ENCODE measurements at places on chromosomes 4 and X.

GRCh38 chr4:25171201-25171865 is 11.1 kb upstream of the SEPSECS start:
- DNase-seq, result no peak

GRCh38 chrX:13700380-13700779 is 11.5 kb downstream of the RAB9A start:
- no peak for DNase-seq

DNA sequence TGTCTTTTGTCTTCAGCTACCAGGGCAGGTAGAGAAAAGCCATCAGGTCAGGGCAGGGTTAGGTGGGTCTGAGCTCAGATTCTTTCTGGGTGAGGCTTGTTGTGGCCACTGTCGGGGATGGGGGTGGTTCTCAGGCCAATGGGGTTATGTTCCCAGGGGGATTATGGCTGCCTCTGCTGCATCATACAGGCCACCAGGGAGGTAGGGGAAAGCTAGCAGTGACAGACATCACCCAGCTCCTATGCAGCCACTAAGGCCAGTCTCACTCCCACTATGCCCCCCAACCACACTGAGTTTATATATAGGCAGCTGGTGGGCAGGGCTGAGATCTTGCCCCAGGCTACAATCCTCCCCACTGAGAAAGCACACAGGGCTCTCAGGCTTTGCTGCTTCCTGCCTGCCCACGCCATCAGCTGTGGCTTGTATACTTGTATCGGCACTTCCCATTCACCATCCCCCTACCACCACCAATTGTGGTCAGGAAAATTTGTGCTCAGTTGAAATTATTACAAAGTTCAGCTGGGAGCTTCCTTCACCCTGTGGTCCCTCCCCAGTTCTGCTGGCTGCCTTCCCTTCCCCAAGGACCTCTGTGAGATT is 72.6 kb upstream of the PTPN13 start:
- no peak for DNase-seq

DNA sequence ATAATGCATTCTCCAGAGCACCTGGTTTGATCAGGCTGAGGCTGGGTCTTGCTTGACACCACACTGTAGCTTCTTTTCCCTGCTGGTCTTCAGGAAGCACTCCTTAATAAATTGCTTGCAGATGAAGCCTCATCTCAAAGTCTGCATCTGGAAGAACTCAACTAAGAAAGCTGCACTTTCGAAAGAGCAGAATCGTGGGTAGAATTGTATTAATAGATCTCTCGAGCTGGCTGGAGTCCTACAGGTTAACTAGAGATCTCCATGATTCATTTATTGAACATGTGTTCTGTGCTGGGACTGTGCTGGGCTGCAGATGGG is 152.7 kb downstream of the STK32B start:
- DNase-seq, result no peak

DNA sequence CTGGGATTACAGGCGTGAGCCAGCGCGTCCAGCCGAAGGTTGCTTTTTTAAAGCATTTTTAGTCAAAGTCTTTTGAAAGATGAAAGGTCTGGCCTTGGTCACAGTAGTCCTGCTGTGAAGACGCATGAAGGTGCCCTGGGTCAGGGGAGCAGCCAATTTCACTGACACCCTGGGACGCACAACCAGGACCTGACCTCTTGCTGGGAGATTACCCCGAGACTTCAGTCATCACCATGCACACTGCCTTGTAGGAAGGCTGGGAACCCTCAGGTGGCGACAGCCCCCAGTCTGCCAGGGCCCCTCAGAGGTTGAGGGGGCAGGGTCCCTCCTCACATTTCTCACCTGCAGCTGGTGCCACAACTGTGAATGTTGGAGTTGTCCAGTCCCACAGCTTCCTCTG is 53.2 kb downstream of the CPLX1 start:
- DNase-seq, result no peak

- DNase-seq, result no peak
Observed at GRCh38 chr4:106700321-106700720, 331.7 kb upstream of the GIMD1 start.

DNA sequence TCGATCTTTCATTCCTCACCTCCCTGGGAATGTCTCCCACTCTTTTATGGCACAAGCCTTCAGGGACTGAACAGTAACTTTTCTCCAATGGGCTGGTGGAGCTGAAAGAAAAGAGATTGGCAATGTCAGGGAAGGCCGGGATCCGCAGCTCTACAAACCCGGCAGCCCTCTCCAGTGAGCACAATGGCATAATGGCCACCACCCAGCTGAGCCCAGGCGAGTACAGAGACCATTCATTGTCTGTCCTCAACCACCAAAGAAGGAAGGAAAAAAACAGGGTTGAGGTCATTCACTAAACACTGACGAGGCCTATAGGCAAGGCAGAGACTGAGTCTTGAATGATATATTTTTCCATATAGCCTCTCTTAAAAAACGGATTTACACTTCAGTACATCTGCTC is 3.6 kb downstream of the GEMIN8 start:
- DNase-seq, result no peak

DNA sequence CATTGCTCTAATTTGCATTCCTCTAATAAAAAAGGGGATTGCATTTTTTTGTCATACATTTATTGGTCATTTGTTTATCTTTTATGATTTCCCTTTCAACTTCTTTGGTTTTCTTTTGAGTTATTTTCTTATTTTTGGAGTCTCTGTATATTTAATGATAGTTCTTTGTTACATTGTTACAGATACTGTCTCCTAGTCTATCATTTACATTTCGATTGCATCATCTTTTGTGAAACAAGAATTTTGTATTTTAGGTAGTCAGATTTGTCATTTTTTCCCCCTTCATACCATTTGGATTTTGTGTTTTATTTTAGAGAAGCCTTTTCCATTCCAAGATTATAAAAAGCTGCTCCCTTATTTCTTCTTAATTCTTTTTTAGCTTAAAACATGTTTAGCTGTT is 37.1 kb downstream of the SNX25 start:
- DNase-seq, result no peak

DNA sequence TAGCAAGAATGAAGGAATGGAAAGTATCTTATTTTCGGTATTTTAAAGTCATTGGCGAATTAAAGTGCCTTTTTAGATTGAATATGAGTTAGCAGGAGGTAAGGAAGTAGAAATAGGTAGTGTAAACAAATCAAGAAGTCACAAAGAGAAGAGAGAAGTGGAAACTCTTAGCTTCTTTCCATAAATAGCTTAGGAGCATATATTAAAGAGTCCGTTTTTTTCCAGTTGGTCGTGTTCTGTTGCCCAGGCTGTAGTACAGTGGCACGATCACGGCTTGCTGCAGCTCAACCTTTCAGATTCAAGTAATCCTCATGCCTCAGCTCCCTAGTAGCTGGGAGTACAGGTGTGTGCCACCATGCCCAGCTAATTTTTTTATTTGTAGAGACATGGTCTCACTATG is 56.4 kb downstream of the UBE2K start:
- DNase-seq, result no peak

- DNase-seq, result no peak
Observed at GRCh38 chrX:16851421-16851820, 18.7 kb downstream of the RBBP7 start.

- DNase-seq, result no peak
Observed at GRCh38 chr4:26621366-26621765, 37.5 kb downstream of the TBC1D19 start.

GRCh38 chr4:73844345-73844744 is 7.9 kb downstream of the CXCL6 start:
- no peak for DNase-seq

- DNase-seq, result peak; percentile 47
Observed at GRCh38 chrX:119273420-119274192, 37.5 kb downstream of the PGRMC1 start.

DNA sequence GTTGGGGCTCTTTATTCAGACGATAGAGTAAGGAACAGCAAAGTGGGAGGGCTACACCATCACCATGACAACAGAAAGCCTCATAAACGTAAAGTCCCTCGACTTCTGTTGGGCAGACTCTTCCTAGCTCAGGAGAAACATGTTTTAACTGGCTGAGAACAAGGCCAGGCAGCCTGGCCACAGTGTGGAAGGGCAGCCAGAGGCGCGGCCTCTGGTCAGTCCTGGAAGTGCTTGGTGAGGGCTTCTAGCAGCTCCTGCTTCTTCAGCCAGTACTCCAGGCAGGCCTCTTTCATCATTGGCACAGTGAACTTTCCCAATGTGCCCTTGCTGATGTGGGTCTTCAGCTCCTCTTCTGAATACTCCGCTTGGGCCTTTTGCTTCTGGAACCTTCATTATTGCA is 690.9 kb downstream of the PCDH19 start:
- DNase-seq, result no peak

DNA sequence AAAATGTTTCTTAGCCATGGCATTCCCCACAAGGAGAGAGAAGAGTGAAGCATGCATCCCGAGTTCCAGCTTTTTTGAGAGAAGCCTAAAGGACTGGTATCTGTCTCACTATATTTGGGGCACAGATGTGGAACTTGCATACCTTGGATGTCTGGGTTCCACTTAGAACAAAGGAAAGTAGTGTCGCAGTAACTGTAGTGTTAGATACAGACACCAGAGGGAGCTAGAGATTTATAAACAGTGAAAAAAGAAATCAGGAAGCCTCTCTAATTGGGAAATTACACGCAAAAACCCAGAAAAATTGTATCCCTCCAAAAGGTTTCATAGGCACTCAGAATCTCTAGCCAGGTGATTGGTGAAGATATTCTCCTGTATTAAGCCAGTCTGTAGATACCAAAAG is 34.4 kb downstream of the AGTR2 start:
- no peak for DNase-seq

DNA sequence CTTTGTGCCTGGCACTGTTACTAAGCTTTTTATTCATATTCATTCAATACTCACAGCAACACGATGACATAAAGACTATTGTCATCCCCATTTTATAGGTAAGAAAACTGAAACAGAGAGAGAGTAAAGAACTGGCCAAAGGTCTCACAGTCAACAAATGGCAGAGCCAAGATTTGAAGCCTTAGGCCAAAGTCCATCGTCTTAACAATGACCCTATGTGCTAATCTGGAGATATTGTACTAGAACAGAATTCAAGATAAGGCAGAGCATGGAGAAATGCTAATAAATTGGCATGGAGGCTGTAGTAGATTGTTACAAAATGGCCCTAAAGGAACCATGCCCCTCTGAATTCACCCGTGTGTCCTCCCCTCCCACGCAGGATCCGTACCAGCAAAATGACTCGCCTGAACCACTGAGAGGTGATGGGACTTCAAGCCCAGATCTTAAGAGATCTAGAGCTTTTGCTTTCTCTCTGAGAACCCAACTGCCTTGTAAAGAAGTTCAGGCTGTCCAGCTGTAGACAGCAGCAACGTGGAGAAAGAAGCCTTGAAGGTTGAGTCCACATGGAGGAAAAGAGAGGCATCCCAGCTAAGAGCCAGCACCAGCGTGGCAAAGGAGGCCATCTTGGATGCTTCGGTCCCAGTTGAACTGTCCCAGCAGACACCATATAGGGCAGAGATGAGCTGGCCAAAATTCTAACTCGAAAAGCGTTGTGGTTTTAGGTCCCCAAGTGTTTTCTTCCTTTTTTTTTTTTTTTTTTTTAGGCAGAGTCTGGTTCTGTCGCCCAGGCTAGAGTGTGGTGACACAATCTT is 52.8 kb upstream of the RBM47 start:
- no peak for DNase-seq

GRCh38 chrX:103536071-103536470 is 16.8 kb upstream of the RAB40A start:
- no peak for DNase-seq

GRCh38 chrX:80765220-80765625 is 44.5 kb downstream of the BRWD3 start:
- no peak for DNase-seq

DNA sequence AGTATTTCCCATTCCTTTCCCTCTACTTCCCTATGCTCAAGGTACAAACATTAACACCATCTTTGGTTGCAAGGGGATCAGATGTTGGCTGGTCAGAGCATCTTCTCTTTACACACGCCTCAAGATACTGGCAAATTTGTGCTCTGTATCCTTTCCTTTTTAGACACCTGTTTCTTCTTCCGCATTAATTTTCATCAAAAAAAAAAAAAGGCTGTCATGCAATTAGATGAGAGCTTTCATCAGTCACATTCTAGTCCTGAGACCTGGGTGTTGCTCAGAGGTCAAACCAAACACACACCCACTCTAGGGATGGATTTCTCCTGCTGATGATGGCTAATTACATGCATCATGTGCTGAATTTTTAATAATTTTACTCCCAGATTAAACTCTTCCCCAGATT is 2.0 kb downstream of the RELL1 start:
- DNase-seq, result no peak

GRCh38 chr4:85700362-85700761 is 225.4 kb downstream of the ARHGAP24 start:
- no peak for DNase-seq

DNA sequence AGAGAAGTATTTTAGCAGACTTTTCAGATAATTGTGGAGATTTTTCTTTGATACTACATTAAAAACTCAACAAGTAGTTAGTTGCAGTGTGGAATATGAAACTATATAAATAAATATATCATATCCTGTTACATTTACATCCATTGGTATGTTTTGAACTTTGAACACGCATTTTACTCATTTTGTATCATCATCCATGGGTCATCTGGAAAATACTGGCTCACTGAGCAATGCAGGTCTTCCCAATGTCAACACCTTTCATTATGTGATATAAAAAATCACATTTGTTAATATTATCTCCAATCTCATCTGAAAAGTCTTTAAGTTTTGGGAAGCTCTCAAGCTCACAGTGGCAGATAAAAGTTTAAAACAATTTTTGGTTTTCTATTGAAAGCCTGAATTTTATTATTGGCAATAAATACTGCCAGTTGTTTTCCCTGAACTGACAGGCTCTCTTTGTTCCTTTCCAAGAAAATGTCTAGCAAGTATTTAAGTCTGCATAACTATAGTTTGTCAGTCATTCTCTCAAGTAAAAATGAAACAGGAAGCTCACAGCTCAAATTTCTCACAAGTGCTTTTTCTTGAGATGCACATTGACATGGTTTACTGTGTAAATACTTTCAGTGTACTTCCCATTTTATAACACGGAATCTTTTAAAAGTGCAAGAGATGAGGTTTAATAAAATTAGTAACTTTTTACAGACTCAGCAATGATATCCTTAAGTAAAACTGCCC is 183.5 kb upstream of the GPC4 start:
- DNase-seq, result no peak

DNA sequence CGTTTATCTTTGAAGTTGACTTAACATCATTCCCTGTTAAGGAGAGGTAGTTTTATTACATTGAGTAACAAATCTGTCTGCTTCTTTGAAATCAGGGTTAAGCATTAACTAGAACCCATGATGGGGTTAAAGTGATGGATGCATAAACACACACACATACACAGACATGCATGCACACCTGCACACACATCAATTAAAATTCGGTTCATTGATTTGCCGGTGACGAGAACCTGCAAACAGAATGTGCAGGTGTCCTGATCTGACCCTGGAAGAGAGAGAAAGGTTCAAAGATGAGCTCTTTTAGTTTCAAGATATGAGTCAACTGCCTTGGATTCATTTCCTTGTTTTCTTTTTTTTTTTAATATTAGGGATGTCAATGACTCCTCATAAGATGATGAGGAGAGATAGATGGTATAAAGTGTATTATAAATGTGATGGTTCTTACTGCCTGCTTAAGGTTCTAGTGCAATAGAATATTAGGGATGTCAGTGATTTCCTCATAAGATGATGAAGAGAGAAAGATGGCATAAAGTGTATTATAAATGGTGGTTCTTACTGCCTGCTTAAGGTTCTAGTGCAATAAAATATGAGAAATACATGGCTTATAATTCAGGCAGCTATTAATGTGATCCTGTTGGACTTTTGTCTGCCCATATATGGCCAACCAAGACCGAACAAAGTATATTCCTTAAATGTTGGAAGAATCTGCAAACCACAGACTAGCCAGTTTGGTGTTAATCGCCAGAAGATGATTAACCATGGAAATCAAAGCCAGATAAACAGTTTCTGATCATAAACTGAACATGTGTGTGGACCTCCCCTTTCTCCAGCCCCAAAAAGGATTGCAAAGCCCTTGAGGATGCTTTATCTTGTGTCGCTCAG is 14.1 kb upstream of the CD99 start:
- DNase-seq, result no peak
